Activated CD4-positive, CD25-positive, alpha-beta regulatory T cell (primary cell): ENCODE measurements at places on chromosomes 11 and 22.
A peak's percentile ranks its signal among the peaks of the same experiment; 100 is the strongest.

- DNase-seq, result no peak
Measured at GRCh38 chr11:71341173-71341572, 88.8 kb upstream of the SHANK2 start.

- DNase-seq, result no peak
Measured at GRCh38 chr11:60459345-60459744, 3.7 kb downstream of the MS4A1 start.

GRCh38 chr11:25970726-25971508 lies 361.0 kb upstream of the ANO3 start:
- no peak for DNase-seq

DNA sequence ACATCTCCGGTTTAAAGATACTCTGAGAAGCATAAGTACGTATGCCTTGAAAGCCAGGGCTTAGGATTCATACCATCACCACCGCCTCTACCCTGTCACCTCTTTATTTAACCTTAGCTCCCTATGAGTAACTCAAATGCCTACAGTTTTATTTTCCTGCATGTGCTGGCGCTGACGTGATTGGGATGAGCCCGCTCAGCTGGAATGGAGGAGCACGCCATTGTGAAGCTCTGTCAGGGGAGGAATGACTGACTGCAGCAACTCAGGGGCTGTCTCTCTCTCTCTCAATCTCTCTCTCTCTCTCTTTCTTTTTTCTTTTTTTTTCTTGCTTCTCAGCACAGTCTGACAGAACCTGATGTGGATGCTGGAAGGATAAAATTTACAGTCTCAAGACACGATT lies 12.4 kb downstream of the CAVIN3 start:
- DNase-seq, result no peak

- no peak for DNase-seq
Measured at GRCh38 chr11:68330700-68331337, 18.4 kb downstream of the LRP5 start.

DNA sequence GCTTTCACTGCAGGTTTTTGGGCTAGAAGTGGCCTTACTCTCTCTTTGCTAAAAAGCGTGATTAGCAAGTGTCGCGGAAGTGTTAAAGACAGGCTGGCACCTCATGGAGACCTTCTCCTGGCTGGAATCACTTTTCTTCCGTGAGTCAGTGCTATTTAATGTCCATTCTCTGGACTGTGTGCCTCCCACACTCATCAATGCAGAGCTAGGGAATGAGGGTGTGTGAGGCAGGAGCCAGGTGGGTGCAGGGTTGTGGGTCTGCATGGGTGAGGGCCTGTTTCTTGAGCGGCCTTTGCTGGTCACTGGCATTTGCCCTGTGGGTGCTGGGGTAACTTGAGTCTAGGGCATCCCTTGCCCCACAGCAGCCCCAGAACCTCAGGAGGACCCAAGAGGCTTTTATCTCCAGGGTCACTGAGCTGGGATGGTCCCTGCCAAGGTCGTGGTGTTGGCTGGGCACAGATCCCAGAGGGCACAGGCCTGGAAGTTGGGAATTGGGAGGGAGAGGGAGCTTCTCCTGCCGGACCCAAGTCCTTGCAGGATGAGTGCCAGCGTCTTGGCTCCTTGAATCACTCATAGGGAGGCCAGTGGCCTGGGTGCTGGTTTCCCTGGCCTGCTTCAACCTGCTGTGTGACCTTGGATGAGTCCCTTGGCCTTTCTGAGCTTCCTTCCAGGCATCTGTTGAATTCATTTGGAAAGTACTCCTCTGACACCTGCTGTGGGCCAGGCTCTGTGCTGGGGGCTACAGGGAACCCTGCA lies 30.0 kb downstream of the KIAA1671 start:
- no peak for DNase-seq

- DNase-seq, result no peak
Measured at GRCh38 chr11:3051196-3052108, 5.8 kb downstream of the CARS1 start.

DNA sequence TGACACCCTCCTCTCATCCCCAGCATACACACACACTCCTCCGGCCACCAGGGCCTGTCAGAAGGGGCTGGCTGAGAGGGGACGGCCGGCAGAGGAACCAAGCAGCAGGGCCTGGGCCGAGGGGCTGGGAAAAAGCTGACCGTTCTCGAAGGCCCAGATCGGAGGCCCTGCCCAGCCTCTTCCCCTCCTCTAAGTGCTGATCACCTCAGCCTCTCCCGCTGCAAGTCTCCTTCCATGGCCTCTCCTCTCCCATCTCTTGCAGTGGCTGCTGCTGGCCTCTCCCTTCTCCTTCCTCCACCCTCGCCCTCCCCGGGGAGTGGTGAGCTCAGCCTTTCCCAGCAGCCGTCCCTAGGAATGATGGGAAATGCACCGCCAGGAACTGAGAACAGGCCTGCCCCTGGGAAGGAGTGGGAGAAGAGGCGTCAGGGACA lies 39.6 kb downstream of the ARRB1 start:
- DNase-seq, result no peak

GRCh38 chr22:29204455-29205183 lies 1.1 kb upstream of the EMID1 start:
- DNase-seq, result no peak

- DNase-seq, result no peak
Measured at GRCh38 chr11:94283678-94284077, 20.7 kb upstream of the IZUMO1R start.

DNA sequence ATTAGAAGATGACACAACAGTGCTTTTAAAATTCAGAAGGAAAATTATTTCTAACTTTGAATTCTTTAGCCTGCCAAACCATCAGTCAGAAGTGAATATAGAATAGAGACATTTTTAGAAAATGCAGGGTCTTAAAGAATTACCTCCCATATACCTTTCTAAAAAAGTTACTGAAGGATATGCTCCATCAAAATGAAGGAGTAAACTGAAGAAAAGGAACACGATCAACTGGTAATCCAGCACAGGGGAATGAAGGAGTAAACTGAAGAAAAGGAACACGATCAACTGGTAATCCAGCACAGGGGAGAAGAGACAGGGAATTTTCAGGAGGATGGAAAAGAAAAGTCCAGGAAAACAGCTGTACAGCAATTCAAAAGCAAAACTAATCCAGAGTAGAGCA lies 75.4 kb upstream of the LDLRAD3 start:
- DNase-seq, result no peak

- no peak for DNase-seq
Measured at GRCh38 chr11:130528298-130529261, 80.1 kb downstream of the ADAMTS15 start.

GRCh38 chr22:45435544-45436139 lies 22.1 kb downstream of the RIBC2 start:
- peak; percentile 70 for DNase-seq

GRCh38 chr11:45847911-45848316 lies 639 bp downstream of the CRY2 start:
- no peak for DNase-seq

DNA sequence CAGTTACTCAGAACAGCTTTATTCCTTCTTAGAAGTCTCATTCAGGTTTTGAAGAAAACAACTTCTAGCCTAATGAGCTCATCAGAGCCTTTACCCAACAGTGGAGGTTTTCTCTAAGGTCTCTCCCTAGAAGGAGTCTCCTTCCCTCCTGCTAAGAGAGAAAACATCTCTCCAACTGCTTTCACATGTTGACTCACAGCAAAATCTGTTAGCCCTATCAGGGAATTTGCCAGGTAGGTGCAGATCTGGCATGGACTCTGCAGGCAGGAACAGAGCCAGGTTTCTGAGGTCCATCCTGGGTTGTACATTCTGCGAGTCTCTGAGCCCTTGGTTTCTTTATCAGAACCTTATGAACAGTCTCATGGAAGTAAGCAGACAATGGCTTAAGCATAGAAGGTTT lies 214.4 kb downstream of the HIPK3 start:
- DNase-seq, result no peak

DNA sequence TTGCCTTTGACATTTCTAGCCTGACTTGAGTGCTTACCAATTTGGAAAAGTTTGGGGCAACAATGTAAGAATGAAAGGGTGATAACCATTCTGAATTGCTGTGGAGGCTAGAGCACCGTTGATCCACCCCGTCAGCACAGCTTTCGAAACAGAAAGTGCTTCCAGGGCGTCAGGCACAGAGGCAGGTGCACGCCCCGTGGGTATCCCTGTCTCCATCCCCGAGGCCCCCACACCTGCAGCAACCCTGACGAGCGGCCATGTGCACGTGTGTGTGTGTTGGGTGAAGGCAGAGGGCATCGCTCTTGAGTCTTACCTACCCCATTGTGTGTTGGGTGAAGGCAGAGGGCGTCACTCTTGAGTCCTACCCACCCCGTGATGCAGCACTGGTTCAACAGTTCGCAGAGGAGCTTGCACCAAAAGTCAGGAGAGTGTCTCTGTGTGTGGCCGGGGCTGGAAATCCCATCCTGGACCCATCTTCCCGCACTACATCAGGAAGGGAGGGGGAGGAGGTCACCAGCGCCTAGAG lies 404.5 kb downstream of the BRD1 start:
- DNase-seq, result no peak

GRCh38 chr11:119615882-119616196 lies 113.2 kb downstream of the NECTIN1 start:
- DNase-seq, result no peak

GRCh38 chr11:2869134-2869526 lies 16.4 kb downstream of the CDKN1C start:
- no peak for DNase-seq

DNA sequence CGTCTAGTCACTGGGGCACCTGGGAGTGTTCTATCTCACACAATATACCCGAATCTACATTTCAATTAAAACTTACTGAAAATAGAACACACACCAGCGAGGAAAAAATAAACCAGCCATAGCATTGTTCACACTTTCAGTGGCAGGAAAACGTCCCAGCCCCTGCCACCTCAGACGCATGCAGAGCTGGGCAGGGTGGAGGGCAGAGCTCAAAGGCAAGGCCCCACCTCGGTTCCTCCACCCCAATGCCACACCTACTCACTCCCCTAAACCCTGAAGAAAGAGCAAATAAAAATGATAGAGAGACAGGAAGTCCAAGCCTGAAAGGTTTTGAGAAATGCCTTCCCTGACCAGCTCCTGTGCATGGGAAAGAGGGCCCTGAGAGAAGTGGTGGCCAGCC lies 14.8 kb downstream of the B3GNT6 start:
- DNase-seq, result no peak
